Naive B cell (primary cell): ENCODE measurements at places on chromosomes 2 and 18.

- H3K27ac ChIP-seq, result no peak overlapping the region
- H3K27me3 ChIP-seq, result peaks cover 25% of the 10 kb centered on the region
- H3K36me3 ChIP-seq, result peaks cover 9% of the 10 kb centered on the region
- no peak overlapping the region for H3K4me3 ChIP-seq
- H3K4me1 ChIP-seq, result no peaks in the 10 kb centered on the region
Measured at GRCh38 chr2:224347176-224348051, 54.5 kb downstream of the FAM124B start.

DNA sequence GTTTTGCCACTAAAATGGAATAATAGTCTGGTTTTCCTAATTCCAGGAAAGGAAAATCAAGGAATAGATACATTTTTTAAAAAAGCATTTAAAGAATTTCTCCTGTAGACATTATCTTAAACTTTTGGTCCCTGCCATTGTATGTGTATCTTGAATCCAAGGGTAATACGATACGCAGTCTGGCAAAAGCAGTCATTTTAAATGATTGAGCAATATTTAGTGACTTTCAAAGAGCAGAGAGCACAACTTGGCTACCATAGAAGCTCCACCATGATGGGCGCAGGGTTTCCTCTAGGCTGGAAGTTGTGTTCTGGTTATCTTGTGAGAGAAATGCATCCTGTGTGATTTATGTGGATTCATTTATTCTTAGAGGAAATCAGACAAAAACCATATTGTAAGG is 92.9 kb downstream of the NEDD4L start:
- no peak overlapping the region for H3K27ac ChIP-seq
- DNase-seq, result no peak
- H3K4me3 ChIP-seq, result no peak overlapping the region
- H3K27me3 ChIP-seq, result peaks cover 12% of the 10 kb centered on the region
- H3K36me3 ChIP-seq, result no peaks in the 10 kb centered on the region

DNA sequence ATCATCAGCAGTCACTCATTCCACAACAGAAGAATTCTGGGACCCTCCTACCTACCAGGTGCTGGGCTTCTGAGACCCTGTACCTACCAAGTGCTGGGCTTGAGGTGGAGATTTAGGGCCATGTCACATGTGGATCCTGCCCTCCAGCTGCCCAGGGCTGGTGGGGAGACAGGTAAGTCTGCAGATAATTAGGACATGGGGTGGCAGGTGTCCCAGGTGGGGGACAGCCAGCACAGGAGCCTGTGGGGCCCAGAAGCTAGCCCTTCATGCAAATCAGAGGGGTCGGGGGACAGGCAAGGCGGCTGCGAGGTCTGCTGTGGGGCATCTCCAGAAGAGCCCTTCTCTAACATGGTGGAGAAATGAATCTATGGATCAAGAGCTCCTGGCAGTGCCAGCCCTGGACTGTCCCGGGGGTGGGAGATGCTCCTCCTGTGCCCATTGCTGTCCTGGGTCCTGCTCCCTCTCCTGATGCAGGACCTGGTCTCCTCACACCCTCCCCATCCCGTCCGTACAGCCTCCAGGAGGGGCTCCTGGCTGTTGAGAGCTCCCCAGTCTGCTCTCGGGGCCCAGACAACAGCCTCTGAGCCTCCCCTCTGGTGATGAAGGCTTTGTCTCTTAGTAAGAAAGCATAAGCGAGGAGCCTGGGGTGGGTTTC is 106.3 kb upstream of the GLI2 start:
- no peak overlapping the region for H3K4me3 ChIP-seq
- H3K27ac ChIP-seq, result no peak overlapping the region
- H3K36me3 ChIP-seq, result no peaks in the 10 kb centered on the region
- H3K4me1 ChIP-seq, result no peaks in the 10 kb centered on the region
- H3K27me3 ChIP-seq, result peaks cover 17% of the 10 kb centered on the region

DNA sequence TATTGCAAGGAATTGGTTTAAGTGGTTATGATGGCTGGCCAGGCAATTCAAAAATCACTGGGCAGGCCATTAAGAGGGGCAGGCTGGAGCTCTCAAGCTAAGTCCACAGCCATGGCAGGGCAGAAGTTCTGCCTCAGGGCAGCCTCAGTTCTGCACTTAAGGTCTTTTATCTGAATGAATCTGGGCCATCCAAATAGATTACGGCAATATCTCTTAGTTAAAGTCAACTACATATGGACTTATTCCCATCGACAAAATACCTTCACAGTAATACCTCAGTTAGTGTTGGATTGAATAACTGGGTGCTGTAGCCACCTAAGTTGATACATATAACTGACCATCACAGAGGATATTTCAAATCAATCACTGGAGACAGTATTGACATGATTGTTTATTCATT is 904.8 kb downstream of the MBD2 start:
- H3K27me3 ChIP-seq, result no peaks in the 10 kb centered on the region
- H3K27ac ChIP-seq, result no peak overlapping the region
- no peaks in the 10 kb centered on the region for H3K36me3 ChIP-seq
- no peaks in the 10 kb centered on the region for H3K4me1 ChIP-seq
- no peak for DNase-seq

GRCh38 chr2:113755035-113755834 is 1.2 kb downstream of the SLC35F5 start:
- peaks cover 6% of the 10 kb centered on the region for H3K36me3 ChIP-seq
- H3K4me1 ChIP-seq, result peaks cover 29% of the 10 kb centered on the region
- no peak for DNase-seq

- no peak overlapping the region for H3K27ac ChIP-seq
- DNase-seq, result no peak
- no peaks in the 10 kb centered on the region for H3K36me3 ChIP-seq
Measured at GRCh38 chr2:161250864-161251436, 57.3 kb upstream of the PSMD14 start.

GRCh38 chr2:181185948-181186347 is 205.5 kb downstream of the UBE2E3 start:
- H3K4me3 ChIP-seq, result no peak overlapping the region
- DNase-seq, result no peak
- no peaks in the 10 kb centered on the region for H3K27me3 ChIP-seq
- H3K36me3 ChIP-seq, result no peaks in the 10 kb centered on the region
- peaks cover 14% of the 10 kb centered on the region for H3K4me1 ChIP-seq

GRCh38 chr2:188291142-188291616 is 495 bp upstream of the GULP1 start:
- H3K27me3 ChIP-seq, result peaks cover 40% of the 10 kb centered on the region
- H3K4me3 ChIP-seq, result no peak overlapping the region
- no peaks in the 10 kb centered on the region for H3K36me3 ChIP-seq
- no peak for DNase-seq
- no peak overlapping the region for H3K27ac ChIP-seq
- H3K4me1 ChIP-seq, result peaks cover 10% of the 10 kb centered on the region

GRCh38 chr2:222878877-222879603 is 18.2 kb downstream of the ACSL3 start:
- H3K4me3 ChIP-seq, result no peak overlapping the region
- peaks cover 42% of the 10 kb centered on the region for H3K4me1 ChIP-seq
- H3K36me3 ChIP-seq, result no peaks in the 10 kb centered on the region
- no peak overlapping the region for H3K27ac ChIP-seq
- DNase-seq, result no peak
- no peaks in the 10 kb centered on the region for H3K27me3 ChIP-seq

- DNase-seq, result no peak
- H3K27ac ChIP-seq, result no peak overlapping the region
- H3K4me1 ChIP-seq, result peaks cover 9% of the 10 kb centered on the region
- peaks cover 12% of the 10 kb centered on the region for H3K27me3 ChIP-seq
Measured at GRCh38 chr2:191851158-191851557, 4.3 kb upstream of the CAVIN2 start.
